Amniotic stem cell (primary cell): ENCODE measurements at places on chromosomes 7 and 10.
A peak's percentile ranks its signal among the peaks of the same experiment; 100 is the strongest.

DNA sequence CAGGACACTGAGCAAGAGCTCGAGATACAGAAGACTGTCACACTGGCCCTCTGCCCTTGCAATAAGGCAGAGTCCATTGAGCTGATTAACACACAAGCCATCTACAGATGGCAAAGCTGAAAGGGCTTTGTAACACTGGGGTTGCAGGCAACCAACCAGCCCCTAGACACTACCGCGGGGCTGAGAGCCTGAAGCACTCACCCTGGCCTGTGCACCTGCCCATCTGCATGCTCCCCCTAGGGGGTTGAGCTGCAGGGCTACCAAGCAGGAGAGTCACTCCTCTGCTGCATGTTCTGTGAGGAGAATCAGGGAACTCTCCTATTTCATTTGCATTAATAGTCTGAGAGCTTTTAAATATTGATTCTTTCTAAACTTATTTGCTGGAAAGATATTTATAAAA lies 128.1 kb upstream of the VIPR2 start:
- DNase-seq: no peak

DNA sequence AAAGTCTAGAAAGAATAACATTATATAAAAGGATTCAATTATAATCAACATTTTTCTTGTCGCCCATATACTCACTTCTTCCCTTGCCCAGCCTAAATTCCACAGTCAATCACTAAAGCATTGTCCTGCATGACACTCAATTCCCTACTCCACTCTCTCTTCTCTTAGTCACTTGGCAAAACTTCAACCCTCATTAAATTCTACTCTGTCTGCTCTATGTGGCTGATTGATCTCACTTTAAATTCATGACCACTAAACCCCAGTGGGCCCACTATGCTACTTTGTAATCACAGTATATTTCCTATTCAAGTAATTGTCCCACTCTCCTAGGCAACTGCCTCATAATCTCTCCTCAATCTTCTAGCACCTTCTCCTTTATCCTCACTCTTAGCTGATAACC lies 54.1 kb downstream of the MTERF1 start:
- DNase-seq: no peak

- peak; percentile 5 for DNase-seq
These were observed 86.4 kb downstream of the MYL10 start for GRCh38 chr7:101542527-101543241.

DNA sequence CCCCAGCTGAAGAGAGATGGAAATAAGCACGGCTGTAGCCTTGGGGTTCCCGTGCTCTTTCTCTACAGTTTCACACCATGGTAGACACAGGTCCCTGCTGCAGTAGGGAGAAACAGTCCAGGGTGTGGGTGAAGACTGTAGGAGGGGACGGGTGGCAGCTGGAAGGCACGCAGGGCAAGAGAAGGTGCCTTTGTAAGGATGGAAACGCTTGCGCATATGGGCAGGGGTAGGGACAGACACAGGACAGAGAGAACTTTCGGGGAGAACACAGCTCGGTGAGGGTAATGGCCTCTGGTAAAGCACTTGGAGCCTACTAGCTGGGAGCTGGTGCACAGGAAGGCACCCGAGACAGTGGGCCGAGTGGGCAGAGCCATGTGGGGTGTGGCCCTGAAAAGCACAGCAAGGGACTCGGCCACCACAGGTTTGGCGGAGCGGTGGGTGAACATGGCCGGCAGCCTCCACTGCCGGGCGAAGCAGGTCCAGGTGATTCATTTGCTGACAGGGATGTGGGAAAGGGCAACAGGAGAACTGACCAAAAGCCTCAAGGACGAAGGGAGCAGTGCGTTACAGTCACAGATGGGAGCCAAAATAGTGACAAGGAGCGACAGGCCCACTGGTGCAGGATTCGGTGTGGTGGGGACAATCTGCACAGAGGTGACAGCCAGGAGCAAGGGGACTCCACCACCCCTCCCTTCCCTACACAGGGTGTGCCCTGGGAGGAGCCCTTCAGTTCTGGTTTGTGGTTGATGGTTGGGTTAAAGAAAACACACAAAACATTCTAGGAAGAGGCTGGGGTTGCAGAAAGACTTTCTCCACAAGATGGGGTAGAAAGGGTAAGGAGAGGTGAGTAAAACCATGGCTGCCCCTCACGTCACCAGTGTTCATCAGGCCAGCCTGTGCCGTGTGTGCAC lies 97.1 kb downstream of the VOPP1 start:
- no peak for DNase-seq

DNA sequence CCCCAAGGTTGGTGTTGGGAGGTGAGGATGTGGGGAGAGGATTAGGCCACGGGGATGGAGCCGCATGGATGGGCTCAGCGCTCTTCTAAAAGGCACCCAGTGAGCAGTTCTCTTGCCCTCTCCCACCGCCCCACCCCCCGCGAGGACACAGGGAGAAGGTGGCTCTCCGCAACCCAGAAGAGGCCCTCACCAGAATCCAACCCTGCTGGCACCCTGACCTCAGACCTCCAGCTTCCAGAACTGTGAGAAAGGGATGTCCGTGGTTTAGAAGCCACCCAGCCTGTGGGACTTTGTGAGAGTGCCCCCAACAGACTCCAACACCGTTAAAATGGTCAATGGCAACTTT lies 242.8 kb upstream of the PPP2R2D start:
- DNase-seq: no peak

- DNase-seq: no peak
These were observed 16.6 kb downstream of the ARID5B start for GRCh38 chr10:61918140-61918539.

DNA sequence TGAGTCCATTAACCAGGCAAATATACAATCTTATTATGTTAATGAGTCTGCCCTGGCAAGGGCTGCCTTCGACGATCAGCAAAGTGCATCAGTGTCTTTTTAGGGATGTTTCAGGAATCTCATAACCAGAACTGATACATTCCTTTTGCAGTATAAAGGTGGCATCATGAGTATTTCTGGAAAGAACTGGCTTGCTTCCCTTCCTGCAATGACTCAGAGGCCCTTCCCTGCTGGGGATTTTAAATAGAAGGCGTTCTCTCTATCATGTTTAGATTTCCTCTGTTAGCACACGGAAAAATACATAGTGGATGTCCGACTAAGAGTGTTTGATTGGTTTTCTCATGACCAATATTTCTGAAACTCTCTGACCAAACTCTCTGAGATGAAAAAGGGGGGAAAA lies 1.8 kb downstream of the NPS start:
- no peak for DNase-seq

- no peak for DNase-seq
These were observed 94.1 kb downstream of the ZFAND4 start for GRCh38 chr10:45578384-45578971.

DNA sequence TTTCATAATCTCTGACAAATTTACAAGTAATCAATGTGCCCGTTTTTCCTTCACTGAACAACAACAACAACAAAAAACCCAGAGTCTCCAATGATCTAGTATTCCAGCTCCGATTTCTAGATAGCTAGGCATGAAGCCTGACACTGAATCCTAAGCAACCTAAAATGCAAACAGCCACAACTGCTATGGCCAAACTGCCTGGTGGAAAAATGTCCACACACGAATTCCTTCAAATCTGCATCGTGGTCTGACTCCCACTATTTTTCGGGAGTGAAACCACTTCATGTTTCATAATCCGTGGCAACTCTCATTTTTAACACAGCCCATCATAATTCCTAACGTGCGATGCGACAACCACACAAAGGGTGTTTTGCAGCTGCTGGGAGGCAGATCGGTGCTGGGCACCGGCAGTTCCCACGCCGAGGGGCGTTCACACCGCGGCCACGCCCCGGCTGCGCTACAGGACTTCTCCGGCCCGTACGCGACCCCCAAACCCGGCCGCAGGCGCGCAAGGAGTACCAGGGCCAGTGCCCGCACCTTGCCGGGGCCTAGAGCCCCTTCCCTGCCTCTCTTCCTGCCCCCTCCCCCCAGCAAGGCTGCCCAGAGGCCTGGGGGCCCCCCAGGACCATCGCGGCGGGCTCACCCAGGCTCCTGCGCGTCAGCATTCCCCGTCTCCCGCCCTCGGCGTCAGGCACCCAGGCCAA lies 814 bp downstream of the RUFY2 start:
- DNase-seq: no peak

GRCh38 chr10:66927251-66927935 lies 1.6 kb downstream of the LRRTM3 start:
- DNase-seq: no peak
